ENCODE measurements at places on chromosomes 6 and 20.

DNA sequence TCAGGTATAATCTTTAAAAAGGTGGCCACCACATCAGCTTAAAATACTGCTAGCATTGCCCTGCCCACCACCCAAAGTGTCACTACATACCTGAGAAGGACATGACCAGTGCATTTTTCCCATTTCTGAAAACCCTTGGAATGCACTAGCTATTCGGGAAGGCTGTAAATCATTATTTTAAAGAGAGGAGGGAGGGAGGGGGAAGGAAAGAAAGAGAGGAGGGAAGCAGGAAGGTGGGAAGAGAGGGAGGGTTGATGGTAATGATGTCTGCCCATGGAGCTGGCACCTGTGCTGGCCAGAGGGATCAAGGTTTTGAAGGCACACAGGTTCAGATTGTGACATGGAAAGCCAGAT lies 32.4 kb downstream of the VAPB start:
- no peak for DNase-seq

DNA sequence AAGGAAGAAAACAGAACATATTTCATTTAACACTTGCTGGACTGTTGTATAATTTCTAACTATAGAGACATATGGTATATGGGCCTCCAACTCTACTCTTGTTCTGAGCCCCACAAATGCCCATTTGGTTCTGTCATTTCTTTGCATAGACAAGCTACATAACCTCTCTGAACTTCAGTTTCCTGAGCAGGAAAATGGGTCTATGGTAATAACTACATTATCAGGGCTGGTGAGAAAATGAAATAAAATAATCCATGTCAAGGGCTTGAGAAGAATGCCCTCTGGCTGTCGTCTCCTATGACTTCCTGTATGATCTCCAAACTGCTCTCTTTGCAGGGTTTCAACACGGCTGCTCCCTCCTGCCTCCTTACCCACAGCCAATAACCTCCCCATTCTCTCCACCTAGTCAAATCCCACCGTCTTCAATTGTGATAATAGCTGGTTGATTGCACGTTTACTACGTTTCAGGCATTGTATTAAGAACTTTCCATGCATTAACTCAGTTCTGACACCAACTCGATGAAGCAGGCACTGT lies 12.0 kb downstream of the ZCCHC3 start:
- DNase-seq = no peak

- DNase-seq = no peak
These were observed 235.5 kb downstream of the NRN1 start for GRCh38 chr6:5771211-5771610.

DNA sequence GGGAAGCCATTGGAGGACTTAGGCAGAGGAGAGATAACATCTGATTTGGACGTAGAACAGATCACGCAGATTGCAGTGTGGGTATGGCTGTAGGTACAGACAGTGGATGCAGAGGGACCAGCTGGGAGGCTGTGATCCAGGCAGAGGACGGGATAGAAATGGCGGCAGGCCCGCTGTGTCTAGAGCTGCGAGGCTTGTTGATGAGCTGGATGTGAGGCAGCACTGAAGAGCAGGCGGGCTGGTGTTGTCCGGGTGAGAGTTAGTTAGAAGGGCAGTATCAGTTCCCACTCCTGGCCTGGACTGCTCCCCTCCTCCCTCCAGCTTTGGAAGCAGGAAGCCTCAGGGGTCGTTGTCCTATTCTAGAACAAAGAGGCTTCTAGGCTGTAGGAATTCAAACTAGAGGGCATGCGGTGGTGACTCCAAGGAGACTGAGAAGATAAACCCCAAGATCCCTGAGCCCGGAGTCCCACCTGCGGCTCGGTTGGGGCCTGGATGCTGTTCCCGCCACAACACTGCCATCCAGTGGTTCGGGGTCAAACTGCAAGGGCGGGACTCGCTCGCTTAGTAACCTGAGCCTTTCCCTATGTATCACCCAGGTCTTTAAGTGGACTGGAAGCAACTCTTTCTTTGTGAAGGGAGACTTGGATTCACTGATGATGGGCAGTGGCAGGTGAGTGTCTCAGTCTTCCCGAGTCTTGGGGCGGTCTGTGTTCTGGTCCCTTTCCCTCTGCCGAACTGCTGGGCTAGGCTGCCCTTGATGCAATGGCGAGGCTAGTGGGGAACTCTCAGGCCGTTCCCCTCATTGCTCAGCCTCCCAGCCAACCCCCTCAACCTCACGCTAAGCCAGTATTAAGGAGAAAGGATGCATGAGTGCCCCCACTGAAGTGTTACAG lies 11.2 kb downstream of the TLDC2 start:
- peak; percentile 54 for DNase-seq

DNA sequence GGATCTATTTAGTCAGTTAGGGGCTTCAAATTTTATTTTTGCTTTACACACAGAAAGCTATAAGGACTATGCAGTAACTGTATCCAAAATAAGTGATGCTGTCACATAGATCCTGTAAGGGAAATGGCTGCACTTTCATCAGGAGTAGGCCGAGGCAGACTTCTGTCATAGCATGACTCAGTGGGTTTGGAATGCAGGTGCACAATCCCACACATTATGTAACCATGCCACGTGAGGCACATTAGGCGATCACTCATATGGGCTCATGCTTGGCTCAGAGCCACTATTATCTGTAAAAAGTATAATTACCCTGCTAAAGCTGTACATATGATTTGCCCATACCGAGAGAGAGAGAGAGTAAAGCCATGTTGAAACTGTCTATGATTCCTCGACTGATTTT lies 1189.4 kb upstream of the EYS start:
- DNase-seq = no peak

DNA sequence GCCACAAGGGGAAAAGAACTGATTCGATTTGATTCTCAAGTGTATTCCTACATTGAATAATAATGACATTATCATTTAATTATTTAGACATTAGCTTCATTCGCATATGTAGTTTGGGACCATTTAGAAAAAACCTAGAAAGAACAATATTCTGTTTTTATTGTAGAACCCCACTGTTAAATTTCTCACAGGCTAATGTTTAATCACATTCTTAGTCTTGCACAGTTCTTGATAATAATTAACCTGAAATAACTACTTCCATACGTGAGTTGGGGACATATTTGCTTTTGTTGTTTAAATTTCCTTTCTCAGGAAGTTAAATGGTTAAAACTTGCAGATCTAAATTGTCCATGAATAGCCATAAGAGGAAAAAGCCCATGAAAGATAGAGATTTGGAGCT lies 275.2 kb downstream of the TFAP2B start:
- DNase-seq = no peak

GRCh38 chr6:118932421-118932820 lies 2.5 kb downstream of the MCM9 start:
- no peak for DNase-seq

- DNase-seq = peak; percentile 30
These were observed 80.5 kb downstream of the SMPDL3A start for GRCh38 chr6:122869437-122870024.

DNA sequence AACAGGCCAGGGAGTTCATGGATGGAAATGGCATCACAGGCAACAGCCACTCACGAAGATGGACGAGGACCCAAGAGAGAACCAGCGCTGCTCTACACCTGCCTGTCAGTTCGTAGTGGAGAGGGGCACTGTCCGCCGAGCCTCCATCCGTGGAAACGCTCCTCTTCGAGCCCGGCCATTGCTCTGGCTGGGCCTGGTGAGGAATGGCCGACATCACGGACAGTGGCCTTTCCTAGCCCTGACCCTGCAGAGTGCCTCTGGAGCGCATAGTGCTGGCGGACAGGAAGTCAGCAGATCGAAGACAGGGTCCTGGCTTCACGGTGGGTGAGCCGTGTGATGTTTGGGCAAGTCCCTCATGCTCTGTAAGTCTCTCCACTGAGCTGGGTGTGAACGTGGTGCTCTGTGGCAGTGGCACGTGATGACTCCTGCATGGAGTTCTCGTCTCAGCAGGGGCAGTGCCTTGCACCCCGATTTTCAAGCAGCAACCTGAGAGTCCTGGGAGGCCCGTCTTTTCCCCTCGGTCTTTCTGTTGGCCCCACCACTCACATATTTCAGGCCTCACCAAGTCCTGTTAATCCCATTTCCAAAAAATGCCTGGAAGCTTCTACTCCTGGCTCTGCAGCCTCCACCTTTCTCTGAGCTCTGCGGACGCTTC lies 214.4 kb downstream of the ERMARD start:
- DNase-seq = no peak
